Chondrocyte (in vitro differentiated cells): ENCODE measurements at places on chromosomes 16 and 17. TPM values are rescaled to one million over a fixed set of nuclear protein-coding genes. Genes with fewer than 3 reads are reported as not detected.
A peak's percentile ranks its signal among the peaks of the same experiment; 100 is the strongest.

C16orf74 gene
- total RNA-seq: 0.82 to 1.6 TPM (median 1.0 TPM) in 3 replicates

SOX9 gene
- total RNA-seq: 9.5 to 23.8 TPM (median 10.5 TPM) in 3 replicates

SLC13A5 gene
- 1.1 to 1.5 TPM in 2 of 3 replicates, not detected in the other for total RNA-seq

- peak overlapping the region; percentile 98 for H3K27ac ChIP-seq
- H3K27me3 ChIP-seq: no peaks in the 10 kb centered on the region
- peak overlapping the region; percentile 93 for H3K4me3 ChIP-seq
These were observed 732 bp downstream of the TNRC6A start for GRCh38 chr16:24729951-24730815.

GRCh38 chr17:17175917-17176316 lies 30.2 kb downstream of the PLD6 start:
- H3K27ac ChIP-seq: no peak overlapping the region
- H3K4me3 ChIP-seq: no peak overlapping the region
- H3K4me1 ChIP-seq: peaks cover 11% of the 10 kb centered on the region
- H3K27me3 ChIP-seq: no peaks in the 10 kb centered on the region
- peaks cover 61% of the 10 kb centered on the region for H3K36me3 ChIP-seq

DNA sequence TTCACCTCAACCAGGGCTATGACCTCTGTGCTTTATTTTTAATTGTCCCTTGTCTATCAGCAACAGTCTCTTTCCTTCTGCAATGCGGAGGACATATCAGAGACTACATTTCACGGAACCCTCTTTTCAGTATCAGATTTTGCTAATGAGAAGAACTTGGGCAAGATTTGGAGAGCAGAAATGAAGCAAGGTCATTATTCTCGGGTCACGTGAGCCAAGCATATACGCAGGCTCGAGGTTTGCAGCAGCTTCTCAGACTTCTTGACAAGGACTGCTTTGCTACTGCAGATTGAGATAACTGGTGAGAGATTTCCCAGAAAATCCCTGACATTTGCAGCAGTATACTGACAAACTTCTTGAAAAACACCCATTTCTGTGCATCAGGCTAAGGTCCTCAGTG lies 30.4 kb downstream of the ABCA10 start:
- no peak overlapping the region for H3K27ac ChIP-seq
- H3K4me1 ChIP-seq: no peaks in the 10 kb centered on the region
- no peaks in the 10 kb centered on the region for H3K27me3 ChIP-seq
- H3K4me3 ChIP-seq: no peak overlapping the region
- no peaks in the 10 kb centered on the region for H3K36me3 ChIP-seq
